ENCODE measurements at places on chromosomes 3 and 15.
A peak's percentile ranks its signal among the peaks of the same experiment; 100 is the strongest.

DNA sequence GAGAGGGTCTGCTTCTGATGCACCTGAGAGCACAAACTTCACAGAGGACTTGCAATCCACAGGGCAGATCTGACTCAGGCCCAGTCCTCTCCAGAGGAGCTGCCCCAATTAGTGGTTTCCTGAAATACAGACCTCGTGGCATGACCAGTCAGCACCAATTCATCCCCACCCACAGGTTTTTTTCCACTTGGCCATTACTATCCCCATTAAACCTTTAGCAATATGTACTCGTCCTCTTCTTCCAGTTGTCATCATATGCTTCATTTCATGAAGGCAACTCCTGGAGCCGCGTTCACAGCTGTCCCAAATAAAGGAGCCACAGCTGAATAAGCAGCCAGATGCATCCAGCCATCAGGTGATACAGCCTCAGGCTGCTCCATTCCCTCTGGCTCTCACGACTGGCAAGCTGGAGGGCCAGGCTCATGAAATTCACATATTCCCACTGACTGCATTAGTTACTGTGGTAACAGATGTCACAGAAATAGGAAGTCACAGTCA is 163.1 kb downstream of the FMN1 start:
- DNase-seq: no peak

DNA sequence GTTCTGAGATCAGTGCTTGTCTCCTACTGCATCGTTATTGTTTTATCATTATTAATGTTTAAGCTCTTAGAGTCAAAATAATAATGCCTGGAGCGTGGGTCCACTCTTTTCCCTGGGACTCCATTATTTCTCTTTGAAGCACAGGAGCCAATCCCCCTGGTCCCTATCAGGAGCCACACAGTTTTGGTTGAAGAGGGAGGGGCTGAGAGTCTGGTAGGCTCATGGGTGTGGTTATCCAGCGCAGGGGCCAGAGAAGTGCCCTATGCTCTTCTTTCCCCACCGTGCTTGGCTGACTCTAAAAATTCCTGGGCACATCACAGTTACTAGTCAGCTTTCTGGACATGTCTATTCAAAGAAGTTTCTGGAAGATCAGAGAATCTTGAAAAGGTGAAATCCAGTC is 121.5 kb downstream of the DNAJB8 start:
- no peak for DNase-seq

- DNase-seq: no peak
Observed at GRCh38 chr15:34436956-34437442, 609 bp downstream of the GOLGA8A start.

DNA sequence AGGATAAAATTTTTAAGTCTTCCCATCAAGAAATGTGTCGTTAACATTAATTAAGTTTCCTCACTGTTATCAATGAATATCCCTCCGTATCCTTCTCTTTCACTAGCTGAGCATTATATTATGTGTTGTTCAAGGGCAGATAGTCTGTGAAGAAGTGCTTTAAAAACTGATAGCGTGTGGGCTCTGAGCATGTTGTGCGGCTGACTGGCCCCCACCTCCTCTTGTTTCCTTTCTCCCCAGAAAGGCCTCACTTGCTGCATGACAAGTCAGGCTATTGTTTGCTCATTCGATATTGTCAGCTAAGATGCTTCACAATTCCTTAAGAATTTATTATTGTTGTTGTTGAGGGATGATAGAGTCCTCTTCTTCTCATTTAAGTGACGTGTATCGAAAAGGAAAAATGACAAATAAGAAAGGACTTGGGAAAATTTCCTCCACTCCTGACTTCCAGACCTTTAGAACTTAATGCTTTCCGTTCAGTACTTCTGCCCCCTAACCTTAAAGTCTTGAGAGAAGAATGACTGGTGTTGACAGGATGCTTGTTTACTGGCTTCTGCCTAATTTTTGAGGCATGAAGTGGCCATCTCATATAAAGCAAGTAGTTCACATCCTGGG is 298.3 kb downstream of the LPP start:
- no peak for DNase-seq

- no peak for DNase-seq
Observed at GRCh38 chr3:31704591-31705179, 172.0 kb downstream of the STT3B start.

DNA sequence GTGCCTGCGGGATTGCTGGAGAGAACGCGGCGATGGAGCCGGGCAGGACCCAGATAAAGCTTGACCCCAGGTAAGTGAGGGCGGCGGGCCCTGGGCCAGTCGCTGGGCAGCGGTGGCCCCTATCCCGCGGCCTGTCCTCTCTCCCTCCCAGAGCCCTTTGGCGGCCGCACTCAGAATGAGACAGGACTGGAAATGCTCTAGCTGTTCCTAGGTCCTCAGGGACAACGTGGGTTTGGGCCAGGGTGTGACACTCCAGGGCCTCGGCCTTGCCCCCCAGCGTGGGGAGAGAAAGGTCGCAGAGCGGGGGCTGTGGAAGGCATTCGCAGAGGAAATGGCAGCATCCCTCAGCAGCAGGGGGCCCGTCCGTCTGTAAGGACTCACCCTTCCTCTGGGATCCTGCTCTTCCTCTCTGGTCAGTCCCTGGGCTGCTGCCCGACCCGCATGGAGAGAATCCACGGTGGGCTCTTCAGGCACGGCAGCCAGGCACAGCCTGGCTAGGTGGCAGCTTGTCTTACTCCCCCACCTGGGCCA is 412 bp downstream of the SLC51A start:
- no peak for DNase-seq

DNA sequence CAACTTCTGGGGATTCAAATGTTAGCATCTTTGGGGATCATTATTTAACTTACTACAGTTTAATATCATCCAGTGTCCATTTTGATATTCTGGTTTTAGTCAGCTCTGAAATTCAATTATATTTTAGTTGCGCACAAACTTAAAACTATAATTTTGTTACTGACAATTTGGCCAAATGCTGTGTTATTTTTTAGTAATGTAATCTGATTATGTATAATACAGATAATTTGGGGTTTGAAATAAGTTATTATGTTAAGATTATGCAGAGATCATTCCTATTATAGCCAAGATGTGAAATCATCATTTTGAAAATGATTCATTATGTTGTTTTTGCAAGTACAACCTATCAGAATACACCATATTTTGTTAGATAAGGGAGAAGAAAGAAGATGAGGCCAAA is 706.1 kb downstream of the ROBO2 start:
- no peak for DNase-seq

DNA sequence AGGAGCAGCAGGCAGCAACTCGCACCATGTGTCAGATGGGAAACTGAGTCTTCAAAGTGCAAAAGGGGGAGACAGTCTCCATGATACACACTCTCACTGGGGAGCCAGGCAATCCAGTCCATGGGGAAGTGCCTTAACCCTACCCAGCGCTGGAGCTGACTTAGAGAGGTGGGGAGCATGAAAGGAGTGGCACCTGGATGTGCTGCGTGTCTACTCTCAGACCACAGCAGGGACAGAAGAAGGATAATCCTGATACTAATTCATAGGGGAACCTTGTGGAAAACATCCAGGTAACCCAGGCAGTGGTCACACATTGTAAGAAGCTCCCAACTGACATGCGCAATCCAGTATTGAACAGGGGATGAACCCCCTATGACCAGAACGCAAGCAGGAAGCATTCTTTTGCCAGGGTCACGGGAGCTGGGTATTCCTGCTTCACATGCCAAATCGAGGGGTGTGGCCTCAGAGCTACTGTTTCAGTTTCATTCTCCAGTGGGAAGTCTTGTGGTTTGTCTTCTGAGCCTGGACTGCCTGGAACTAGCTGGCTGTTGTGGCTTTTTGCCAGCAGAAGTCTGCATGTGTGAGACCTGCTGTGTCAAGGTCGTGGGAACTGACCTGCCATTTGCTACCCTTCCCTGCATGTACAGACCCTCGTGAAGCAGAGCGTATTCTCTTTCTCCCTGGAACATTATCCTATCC is 367.6 kb upstream of the NDN start:
- no peak for DNase-seq

- no peak for DNase-seq
Observed at GRCh38 chr15:31197497-31198414, 96.2 kb upstream of the TRPM1 start.

- no peak for DNase-seq
Observed at GRCh38 chr15:50854601-50855490, 53.6 kb upstream of the AP4E1 start.

DNA sequence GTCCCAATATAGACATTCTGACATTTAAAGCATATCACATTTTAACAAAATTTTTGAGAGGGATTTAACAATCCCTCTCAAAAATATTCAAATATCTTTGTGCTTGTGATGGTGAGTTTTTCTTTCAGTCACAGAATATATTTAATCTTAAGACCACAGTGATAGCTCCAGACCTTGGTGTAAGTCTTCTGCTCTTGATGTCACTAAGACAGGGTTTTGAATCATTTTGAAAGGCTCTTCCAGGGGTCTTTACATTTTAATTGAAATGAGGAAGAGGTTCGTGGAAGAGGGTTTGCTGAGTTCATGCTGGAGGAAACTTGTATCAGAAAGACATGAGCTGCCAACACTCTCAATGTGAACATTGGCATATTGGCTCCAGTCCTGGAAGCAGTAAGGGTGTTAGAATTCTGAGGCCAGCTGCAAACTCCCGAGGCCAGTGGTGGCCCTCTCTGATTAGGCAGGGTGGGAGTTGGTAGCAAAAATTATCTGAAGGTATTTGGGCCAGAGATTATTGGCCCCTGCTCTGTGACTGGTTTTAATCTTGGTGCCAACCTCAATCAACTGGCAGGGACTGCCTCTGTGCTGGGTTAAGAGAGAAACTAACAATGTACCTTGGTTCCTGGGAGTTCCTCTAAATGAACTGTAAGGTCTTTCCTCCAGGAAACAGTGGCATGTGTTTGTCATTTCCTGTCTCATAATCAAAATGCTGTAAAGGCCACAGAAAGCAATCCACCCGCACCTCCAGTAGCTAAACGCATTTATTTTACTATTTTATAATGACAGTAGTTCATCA is 5.3 kb downstream of the POU1F1 start:
- no peak for DNase-seq

DNA sequence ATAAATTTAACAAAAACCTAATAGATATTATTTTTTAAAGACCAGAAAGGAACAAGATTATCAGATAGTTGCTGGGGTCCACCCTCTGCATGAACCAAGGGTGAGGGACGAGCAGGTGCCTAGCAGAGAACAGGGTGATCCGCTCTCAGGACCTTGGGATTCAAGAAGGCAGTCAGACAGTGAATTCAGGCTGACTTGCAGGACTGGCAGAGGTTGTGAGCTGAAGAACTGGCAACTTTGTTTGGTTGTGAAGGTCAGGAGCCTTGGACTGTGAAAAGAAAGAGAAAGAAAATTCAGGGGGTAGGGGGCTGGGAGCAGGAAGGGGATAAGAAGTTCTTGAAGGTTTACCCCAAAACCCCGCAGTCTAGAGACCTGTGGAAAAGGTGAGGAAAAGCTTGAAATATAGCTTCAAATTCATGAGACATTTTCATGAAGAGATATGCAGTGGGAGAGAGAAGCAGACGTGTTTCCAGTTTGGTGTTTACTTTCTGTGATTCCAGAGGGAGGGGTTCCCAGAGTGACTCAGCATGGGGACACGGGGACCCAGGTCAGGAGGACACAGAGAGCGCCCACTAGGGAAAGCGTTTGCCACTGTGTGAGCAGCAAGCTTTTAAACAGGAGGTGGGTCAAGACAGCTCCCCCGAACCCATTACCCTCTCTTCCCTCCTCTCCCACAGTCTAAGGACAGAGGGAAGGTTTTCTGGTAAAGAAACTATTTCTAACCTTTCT is 217.2 kb upstream of the UMPS start:
- no peak for DNase-seq

DNA sequence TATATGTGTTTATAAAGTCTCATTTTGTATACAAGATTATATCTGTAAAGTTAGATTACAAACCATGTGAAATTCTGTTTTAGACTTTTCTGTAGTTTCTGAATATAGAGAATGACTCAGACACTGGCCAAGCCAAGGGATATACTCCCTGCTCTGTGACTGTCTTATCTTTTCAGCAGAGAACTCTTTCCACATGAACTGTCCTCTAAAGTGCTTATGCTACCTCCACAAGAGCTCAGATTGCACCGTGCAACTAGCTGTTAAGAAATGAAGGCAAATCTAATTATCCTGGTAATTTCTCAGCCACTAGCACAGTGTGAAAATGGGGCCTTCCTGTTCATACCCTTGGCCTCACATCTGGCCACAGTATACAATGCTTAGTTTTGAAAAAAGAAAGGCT is 44.3 kb upstream of the CPNE4 start:
- no peak for DNase-seq

GRCh38 chr3:29144361-29144760 is 136.5 kb upstream of the RBMS3 start:
- no peak for DNase-seq

DNA sequence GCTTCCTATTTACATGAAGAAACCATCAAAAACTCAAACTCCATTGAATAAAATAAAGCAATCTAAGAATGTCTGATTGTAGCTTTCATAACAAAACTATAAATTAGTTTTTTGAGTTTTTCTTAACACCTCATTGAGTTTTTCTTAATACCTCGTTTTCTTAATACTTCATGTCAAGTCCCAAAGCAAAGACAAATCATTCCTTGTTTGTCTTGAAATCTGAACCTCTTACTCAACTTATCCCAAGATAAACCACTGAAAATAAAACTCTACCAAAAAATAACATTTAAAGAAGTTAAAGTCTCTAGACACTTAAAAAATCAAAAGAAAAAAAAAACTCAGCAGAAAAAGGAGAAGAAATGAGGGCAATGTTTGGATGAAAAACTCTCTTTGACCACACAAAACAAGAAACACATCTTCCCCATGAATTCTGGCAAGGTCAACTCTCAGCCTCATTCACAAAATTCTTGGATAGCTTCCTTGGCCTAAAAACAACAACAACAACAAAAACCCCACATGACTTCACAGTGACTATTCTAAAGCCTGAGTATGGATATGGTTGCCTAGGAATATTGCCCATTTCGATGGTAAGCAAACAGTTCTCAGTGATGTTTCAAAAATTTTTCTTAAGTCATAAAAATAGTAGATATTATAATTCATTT is 38.2 kb downstream of the TMCC1 start:
- no peak for DNase-seq

GRCh38 chr15:51267703-51268083 is 70.7 kb downstream of the CYP19A1 start:
- no peak for DNase-seq

- no peak for DNase-seq
Observed at GRCh38 chr3:159987291-159987711, 1.3 kb upstream of the IL12A start.

GRCh38 chr3:68893600-68894239 is 38.6 kb downstream of the TAFA4 start:
- DNase-seq: peak; percentile 45

DNA sequence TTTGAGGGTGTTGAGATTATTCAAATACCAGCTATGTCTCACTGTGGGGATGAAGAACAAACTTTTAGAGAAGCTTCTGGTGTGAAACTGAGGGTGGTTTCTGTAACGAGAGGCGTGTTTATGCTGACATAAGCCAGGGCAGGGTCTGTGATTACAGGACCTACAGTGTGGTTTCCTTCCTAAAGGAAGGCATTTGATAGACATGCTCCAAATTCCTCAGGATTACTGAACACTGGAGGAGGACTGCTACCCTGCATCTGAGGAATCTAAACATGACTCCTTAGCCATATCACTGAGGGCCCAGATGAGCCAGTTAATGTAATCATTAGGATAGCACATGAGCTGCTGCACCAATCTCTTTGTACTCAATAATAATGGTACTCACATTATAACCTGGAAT is 328.4 kb upstream of the UMPS start:
- DNase-seq: no peak

All from NCI-H524 treated with DMSO at 0.1 percent for 48 hours (cell line).